ENCODE measurements at places on chromosomes 12 and 14.
A peak's percentile ranks its signal among the peaks of the same experiment; 100 is the strongest.

GRCh38 chr14:76874734-76875133 lies 48.5 kb downstream of the LRRC74A start:
- no peak for DNase-seq

- DNase-seq, result no peak
Observed at GRCh38 chr12:114444422-114445279, 38.7 kb upstream of the TBX5 start.

- no peak for DNase-seq
Observed at GRCh38 chr12:92398565-92399309, 253.1 kb upstream of the BTG1 start.

- no peak for DNase-seq
Observed at GRCh38 chr14:35335388-35336092, 43.4 kb downstream of the PSMA6 start.

DNA sequence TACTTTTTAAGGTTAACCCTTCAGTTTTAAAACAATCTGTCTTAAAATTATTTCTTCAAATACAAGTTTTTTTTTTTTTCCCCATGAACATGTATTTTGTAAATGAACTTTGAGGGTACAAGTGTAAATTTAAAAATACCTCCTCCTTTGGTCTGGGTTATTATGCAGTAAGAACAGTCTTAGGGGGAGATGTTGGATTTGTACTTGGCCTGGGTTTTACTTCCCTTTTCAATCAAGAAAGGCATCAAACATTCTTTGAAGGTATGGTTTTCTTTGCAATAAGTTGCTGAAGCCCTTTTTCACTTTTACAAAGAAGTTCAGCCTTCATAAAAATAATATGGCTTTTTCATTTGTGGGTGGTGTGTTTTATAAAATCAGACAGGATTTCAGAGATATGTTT lies 20.5 kb downstream of the WBP11 start:
- DNase-seq, result no peak

DNA sequence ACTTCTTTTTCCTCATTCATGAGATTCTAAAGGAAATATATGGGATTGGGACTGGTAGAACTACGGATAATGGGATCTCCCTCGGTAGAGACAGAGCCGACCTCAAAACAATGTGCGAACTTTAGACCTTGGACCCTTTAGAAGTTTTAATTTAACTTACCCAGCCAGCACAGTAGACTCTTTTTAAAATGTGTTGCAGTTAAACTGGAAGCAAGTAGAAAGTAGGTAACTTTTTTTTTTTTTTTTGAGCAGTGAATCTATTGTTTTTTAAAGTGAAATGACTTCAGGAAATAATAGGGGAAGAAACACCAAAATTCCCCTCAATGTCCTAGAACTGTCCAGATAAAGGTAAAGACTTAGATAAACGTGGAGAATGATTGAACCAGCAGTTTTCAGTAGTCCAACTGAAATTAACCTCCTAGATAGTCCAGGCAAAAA lies 1.1 kb upstream of the ATXN2 start:
- no peak for DNase-seq

DNA sequence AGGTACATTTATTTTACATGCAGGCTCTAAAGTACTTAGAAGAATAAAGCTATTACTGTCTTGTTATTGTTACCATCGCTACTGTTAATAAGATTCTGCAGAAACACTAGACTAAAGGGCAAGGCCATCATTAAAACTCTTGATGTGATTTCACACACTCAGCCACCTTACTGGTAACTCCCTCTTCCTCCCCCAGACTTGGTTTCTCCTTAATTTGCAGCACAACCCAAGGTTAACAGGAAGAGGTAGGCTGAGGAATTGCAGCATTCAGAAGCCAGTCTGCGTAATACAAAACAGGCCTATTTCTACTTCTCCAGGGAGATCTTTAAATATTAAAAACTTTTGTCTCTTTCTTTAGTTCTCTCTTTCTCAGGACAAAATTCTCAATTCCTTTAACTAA lies 210.3 kb downstream of the BTG1 start:
- DNase-seq, result peak; percentile 64

GRCh38 chr12:124160097-124160756 lies 134.7 kb upstream of the RFLNA start:
- no peak for DNase-seq

- DNase-seq, result no peak
Observed at GRCh38 chr14:57227083-57227482, 41.6 kb downstream of the EXOC5 start.

- no peak for DNase-seq
Observed at GRCh38 chr12:76781321-76781720, 17.4 kb downstream of the ZDHHC17 start.

- DNase-seq, result no peak
Observed at GRCh38 chr12:114371250-114371649, 34.7 kb downstream of the TBX5 start.

- no peak for DNase-seq
Observed at GRCh38 chr14:88481794-88482193, 73.0 kb downstream of the PTPN21 start.

DNA sequence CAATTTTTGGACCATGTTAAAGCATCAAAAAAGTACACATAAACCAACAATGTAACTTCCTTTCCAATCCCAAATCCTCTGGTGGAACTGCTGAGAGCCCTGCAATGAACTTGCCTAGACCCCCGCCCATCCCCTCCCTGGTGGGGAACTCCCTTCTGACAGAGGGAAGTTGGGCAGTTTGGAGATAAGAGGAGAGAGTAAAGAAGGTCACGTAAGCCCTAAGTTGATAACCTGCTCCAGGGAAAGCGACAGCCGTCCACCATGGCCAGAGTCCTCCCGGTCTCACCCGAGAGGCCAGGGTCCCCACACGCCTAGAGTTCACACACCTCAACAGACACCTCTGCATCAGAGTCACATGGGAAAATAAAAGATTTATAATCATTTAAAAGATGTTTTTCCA lies 138.7 kb downstream of the EGLN3 start:
- no peak for DNase-seq

DNA sequence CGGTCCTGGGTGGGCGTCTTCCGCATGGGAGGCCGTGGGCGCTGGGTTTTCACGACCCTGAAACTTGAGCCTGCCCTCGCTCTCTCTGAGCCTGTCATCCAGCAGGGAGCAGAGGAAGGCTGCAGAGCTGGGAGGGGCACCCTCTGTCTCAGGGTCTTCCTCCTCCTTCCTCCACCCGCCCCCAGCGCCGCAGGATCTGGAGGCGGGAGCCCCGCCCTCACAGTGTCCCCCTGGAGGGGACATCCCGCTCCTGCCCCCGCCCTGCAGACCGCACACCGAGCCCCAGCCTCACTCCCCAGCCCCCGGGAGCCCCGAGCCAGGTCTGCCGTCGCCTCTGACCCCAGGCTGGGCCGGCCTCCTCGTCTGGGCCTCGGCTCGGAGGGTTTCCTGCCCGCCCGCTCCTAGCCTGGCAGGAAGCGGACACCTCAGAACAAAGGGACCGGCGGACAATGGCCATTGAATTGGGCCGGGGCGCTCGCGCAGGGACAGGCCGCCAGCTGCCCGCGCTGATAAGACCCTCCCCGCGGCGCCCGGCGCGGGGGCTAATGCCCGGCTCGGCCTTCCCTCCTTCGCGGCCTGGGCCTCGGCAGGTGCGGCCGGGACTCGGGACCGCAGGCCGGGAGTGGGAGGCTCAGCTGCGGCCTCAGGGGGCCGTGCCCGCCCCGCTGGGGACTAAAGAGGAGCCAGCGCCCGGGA lies 15.3 kb upstream of the NUDT14 start:
- DNase-seq, result no peak

- no peak for DNase-seq
Observed at GRCh38 chr14:103748534-103748857, 32.9 kb downstream of the ZFYVE21 start.

- DNase-seq, result peak; percentile 75
Observed at GRCh38 chr14:103380719-103381377, 4.4 kb upstream of the MARK3 start.

GRCh38 chr14:105064721-105065143 lies 498 bp downstream of the GPR132 start:
- peak; percentile 43 for DNase-seq

All from suppressor macrophage (primary cell).